NAMALWA (cell line): ENCODE measurements at places on chromosomes 7 and 10.
A peak's percentile ranks its signal among the peaks of the same experiment; 100 is the strongest.

- DNase-seq = no peak
Measured at GRCh38 chr7:140698477-140698876, 2.0 kb downstream of the NDUFB2 start.

DNA sequence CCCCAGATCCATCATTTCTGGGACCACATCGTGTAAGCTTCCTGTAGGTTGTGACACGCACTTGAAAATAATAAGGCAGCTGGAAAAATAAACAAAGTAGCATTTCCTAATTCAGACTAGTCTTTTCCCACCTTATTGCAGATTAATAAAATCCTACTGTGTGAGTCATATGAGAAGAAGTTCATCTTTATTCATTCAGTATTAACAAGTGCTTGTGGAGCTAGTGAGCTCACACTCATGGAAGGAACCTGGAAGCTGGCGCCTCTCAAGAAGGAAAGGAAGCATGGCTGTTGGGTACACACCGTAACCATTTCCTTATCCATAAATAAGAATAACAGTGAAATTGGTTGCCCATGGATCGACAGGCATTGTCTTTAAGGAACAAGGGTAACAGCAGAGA, 152.6 kb upstream of the PFKP start:
- DNase-seq = no peak

GRCh38 chr10:88138319-88138848, 275.0 kb downstream of the PTEN start:
- DNase-seq = no peak

DNA sequence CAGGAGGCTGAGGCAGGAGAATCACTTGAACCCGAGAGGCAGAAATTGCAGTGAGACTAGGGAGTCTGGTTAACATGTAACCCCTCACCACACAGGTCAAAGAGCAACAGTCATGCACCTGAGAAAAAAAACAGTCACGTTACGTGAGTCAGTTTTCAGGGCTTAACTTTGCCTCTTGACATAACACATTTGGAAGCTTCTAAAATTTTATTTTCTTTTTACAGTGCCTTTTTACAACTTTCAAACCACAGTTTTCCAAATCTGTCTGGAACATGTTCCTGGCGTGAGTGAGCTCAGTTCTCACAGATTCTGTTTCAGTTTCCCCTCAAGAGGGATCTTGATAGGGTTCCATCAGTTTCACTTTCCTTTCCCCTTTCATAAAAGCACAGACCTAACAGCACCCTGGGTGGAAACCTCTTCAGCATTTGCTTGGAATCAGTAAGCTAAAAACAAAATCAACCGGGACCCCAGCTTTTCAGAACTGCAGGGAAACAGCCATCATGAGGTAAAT, 4.4 kb downstream of the IFIT3 start:
- DNase-seq = peak; percentile 85

DNA sequence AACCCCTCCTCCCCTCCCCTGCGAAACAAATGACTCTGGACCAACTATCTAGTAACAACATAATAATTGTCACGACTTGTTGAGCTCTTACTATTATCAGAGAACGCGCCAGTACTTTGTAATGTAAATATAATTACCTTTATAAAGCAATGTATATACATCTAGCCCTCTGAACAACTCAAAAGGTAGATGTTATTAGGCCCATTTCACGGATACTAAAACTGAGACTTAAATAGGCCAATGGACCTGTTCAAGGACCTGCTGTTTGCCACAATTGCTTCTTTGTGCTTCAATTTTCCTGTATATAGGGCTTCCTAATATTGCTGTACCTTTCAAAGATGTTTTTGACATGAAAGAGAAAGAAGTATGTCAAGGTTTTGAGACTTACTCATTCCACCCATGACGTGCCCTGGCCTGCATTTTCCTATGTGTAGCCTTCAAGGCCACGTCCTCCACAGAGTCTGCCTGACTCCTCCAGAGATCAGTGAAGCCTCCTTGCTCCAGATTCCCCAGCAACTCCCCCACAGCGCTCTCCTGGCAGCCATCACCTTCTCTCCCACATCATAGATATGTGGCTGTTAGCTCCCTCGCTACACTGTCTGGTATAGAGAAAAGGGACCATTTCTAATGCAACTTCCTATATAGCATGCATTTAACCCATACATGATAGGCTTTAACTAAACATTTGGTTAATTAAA, 156.6 kb downstream of the SKIDA1 start:
- no peak for DNase-seq

- DNase-seq = no peak
Measured at GRCh38 chr7:42348071-42348470, 111.1 kb upstream of the GLI3 start.

DNA sequence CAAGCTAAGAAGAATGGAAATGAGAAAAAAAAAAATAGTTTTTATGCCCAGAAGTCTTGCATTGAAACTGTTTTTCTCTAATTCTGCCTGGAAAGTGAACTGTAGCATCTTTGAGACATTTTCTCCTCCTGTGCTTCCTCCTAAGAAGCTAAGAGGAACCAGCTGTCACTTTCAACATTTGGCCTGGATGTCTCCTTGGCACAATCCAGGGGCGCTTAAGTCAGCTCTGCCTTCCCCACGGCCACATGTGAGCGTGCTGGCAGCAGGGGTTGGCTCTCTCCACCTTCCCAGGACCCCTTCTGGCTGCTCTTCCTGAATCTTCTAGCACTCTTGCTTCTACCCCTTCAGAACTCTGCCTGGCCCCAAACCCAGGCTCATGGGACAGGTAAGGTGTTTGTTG, 289.6 kb upstream of the ADARB2 start:
- no peak for DNase-seq

DNA sequence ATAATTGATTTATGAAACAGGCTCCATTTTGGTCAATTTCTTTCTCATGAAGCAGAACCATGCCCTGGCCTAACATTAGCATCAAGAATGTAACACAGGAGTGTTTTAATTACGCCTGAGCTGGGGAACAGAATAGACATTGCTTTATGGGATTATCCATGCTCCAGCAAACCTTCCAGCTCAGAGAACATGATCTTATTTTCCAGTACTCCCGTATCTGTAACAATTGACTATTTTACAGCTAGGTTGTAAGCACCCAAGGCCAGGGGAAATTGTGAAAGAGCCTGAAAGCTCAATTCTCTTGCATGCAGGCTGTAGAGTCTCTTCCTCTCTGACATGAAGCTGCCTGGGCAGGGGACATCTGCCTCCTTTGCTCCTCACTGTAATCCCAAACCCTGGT, 30.8 kb upstream of the CRYGN start:
- DNase-seq = no peak

GRCh38 chr10:113454341-113455061, 98.4 kb upstream of the HABP2 start:
- DNase-seq = peak; percentile 44

DNA sequence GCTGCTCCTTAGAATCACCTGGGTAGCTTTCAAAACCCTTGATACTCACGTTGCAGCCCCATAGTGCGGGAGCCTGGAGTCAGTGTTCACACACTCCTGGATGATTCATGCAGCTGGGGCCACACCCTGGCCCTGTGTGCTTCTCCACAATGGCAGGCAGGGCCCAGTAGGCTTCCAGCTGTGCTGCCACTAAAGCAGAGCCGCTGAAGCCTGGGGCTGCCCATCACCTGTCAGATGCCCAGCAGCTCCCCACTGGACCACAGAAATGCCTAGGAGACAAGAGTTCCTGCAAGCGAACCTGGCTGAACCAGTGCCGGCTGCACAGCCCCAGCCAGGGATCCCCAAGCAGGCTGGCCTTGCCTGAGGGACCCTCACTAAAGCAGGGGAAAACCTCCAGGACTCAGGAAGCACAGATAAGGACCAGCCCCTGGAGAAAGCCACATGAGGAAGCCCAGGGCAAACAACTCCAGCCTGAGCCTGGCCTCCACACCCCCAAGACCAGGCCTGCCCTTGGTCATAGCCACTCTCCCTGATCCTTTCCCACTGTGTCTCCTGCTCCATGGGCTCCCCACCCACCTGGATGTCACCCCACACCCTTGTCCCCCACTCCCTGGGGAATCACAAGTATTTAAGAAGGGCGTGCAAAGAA, 111.9 kb downstream of the GRID1 start:
- no peak for DNase-seq

DNA sequence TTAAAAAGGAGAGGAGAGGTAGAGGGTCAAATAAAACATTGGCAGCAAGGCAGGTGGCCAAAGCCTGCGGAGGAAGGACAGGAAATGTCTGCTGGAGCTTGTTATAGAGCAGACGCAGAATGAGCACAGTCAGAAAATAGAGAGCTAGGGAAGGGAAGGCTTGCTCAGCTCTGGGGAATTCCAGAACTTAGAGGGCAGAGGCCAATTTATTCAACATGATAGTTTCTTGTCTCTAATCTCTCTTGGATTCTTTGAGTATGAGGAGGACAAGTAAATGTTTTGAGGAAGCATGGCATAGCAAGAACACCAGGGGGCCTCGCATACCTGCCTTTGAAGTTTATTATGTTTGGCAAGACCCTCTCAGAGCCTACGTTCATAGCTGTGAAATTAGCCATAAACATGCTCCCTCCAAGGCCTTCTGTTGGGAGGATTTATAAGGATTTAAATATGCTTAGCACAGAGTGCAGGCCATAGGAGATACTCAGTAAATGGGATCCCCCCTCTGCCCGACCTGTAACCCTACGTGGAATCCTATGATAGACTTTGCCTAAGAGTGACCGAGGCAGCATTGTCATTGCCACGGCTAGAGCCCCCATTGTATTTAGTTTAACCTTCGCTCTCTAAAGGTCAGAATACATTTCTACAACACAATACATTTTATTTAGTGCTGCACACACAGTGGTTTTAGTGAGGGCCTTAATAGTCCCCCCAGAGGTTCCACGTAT, 293.9 kb downstream of the CCDC3 start:
- DNase-seq = peak; percentile 65

GRCh38 chr10:38007991-38008390, 2.5 kb upstream of the ZNF33A start:
- DNase-seq = no peak

GRCh38 chr10:1454428-1454827, 282.9 kb downstream of the ADARB2 start:
- DNase-seq = peak; percentile 72

DNA sequence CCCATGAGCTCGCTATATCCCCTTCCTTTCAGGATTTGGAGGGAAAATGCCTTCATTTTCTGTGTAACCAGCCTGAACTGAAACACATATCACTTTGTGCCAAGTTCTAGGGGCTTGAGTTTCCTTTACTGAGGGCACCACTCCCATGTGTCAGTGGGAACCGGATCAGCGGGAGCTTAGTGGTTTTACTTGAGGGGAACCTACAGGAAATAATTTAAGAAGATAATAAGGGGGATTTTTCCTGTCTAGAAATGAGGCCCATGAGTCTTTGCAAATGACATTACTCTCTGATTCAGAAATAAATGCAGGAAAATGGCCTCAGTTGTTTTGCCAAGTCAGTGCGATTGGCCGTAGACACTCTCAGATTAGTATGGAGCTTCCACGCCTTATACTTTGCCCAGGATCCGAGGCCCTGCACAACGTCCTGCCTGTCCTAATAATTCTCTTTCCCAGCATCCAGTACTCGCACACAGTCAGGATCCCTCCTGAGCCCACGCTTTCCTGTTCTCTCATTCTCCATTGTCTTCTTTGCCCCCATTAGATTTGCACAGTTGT, 86.4 kb upstream of the LYZL1 start:
- no peak for DNase-seq

DNA sequence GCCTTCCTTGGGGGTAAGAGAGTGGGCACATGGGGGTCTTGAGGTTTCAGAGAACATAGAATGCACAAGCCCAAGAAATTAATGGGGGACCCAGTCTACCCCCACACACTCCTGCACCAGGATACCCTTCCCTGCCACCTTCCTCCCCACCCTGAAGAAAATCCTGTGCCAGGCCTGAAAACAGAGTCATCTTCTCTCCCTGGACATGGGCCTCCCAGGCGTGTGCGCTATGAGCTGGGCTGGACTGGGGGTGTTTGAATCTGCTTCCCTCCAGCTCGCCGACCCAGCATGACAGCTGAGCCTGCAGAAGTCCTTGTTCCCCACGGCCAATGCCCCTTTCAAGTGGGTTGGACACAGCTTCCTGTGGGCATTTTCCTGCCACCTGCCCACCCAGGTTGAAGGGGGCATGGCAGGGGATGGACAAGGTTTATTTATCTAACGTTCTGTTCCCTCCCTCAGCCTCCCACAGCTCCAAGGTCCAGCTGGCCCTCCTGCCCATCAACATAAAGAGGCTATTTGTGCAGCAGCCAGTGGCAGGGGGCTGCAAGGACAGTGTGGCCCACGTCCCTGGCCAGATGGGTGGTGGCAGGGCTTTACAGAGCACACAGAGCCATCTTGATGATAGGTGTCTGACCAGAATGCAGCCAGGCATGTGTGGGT, 141.0 kb downstream of the SH3PXD2A start:
- DNase-seq = no peak

GRCh38 chr10:30436671-30437030, 2.7 kb downstream of the MAP3K8 start:
- no peak for DNase-seq

GRCh38 chr7:129729511-129729910, 118.0 kb downstream of the NRF1 start:
- no peak for DNase-seq

DNA sequence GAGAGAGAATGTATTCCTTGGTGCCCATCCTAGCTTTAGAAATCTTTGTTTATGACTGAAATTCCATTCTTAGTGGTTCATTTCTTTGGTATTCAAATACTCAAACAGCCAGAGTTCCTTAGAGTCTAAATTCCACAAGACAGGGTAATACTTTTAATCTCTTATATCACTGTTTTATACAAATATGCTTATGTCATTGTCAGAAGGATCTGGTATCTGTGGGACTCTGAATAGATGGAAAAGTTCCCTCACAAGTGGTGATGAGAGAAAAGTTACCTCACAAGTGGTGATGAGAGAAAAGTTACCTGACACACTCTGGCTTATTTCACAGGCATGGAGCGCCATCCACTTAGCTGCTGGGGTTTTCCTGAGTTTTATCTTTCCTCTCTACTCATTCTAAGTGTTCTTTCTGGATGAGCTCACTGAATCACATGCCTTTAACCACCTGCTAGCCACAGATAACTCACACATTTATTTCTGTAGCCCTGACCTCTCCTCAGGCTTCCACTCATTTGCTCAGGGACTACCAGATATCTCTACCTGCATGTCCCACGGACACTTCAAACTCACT, 784.0 kb downstream of the SUGCT start:
- no peak for DNase-seq

GRCh38 chr7:12870219-12870618, 182.8 kb downstream of the ARL4A start:
- DNase-seq = no peak

DNA sequence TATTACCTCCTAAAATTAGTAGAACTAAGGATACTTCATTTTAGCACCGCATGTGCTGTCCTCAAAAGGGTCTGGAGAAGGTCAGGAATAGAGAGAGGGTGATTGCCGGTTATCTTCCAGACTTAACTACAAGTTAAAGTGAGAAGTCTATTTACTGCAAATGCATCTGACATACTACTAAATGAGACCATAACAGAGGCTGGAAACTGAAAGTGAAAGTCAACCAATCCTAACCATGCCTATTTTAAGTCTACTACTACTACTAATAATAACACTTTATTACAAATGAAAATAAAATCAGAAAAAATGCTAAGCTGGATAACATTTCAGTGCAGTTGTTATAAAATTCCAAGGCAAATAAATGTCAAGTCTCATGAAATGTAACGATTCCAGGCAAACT, 244.7 kb downstream of the KIF20B start:
- DNase-seq = peak; percentile 11
